ENCODE measurements at places on chromosomes 2 and 18.

DNA sequence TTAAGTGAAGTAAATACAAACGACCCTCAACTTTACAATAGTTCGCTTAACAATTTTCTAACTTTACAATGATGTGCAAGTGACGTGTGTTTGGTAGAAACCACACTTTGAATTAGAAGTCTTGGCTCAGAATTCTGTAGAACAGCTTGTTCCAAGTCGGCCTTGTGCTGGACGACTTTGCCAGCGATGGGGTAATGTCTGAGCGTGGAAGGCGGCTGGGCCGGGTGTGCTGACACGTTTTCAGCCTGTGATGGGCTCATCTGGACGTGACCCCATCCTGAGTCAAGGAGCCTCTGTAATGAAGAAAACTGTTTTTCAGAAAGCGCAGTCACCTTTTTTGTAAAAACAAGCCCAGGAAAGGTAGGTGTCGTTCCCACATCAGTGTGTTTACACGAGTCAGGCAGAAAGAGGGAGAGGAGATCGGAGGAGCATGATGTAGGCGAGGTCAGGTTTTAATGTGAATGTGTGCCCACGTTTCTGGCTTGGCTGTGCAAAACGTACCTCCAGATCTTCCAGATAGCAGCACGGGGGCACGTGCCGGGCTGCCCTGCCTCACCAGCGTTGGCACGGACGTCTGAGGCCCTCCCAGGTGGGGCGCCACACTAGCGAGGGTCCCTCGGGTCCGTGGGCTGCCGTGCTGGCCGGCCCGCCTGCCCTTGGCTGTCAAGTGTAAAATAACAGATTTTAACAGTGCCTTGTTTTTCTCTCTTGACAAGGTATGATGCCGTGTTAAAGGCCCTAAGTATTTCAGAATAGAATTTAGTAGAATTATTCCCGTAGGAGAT is 54.6 kb downstream of the CTDP1 start:
- DNase-seq: no peak

GRCh38 chr2:33512112-33512511 is 35.7 kb downstream of the RASGRP3 start:
- no peak for DNase-seq

GRCh38 chr2:200873560-200873959 is 9.1 kb upstream of the CLK1 start:
- no peak for DNase-seq

GRCh38 chr2:238396663-238397062 is 30.1 kb upstream of the ASB1 start:
- DNase-seq: no peak

GRCh38 chr18:67932271-67932670 is 415.8 kb upstream of the DSEL start:
- DNase-seq: peak; percentile 6

GRCh38 chr2:237532160-237532559 is 34.2 kb upstream of the PRLH start:
- DNase-seq: no peak

DNA sequence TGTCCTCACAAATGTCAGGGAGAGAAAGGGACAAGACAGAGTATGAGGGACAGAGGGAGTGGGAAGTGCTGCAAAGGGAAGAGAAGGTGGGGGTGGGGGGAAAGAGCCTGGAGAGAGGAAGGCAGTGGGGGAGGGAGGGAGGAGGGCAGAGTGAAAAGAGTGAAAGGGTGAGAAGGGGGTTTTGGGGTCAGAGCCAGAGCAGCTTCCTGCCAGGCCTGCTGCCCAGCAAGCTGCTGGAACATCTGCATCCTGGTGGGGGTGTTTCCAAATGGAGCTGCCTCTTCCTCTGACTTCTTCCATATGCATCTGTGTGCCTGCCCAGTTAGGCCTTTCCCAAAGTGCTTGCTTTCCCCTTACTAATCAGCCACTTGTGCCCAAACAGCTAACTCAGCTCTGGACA is 94.3 kb upstream of the CELF4 start:
- DNase-seq: no peak

DNA sequence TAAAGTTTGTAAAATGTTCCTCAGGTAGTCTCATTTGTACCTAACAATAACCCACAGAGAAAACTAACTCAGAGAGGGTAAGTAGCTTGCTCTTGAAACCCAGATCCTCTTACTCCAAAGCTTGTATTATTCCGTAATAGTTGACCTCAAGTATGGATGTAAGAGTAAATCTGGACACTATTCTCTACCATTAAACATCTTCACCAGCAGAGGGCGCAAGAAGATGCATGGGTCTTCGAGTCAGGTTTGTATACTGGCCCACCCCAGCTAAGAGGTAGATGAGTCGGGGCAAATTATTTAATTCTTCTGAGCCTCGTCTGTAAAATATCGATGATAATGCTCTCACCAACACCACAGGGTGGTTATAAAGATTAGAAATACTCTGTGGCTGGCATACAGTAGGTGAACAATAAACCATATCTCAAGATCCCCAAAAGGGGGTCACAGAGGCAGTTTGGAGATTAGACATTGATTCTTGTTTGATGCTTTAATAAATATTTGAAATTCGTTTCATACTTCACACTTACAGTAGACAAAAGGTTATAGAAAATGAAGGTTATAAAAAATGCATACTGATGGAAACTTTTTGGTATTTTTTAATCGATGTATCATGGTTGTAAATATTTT is 3.5 kb upstream of the CABLES1 start:
- DNase-seq: peak; percentile 72
